ENCODE measurements at places on chromosomes 3 and 15. TPM values are rescaled to one million over a fixed set of nuclear protein-coding genes. Genes with fewer than 3 reads are reported as not detected.

The SERPINI2 gene
- 1.7 TPM for polyA plus RNA-seq

The EPHB1 gene
- 5.8 TPM for polyA plus RNA-seq

The MAP6D1 gene
- polyA plus RNA-seq, result 1.3 TPM

The SPRED1 gene
- polyA plus RNA-seq, result 28.1 TPM

The PLSCR4 gene
- 20.0 TPM for polyA plus RNA-seq

Data from left renal cortex interstitium (tissue), 4 donors.